Stimulated activated CD8-positive, alpha-beta memory T cell treated with anti-CD3 and anti-CD28 coated beads, Interleukin-12 subunit alpha, Interleukin-12 subunit beta, amount 100 ng/mL, for 1 hour (primary cell): ENCODE measurements at places on chromosomes 7 and 10.

DNA sequence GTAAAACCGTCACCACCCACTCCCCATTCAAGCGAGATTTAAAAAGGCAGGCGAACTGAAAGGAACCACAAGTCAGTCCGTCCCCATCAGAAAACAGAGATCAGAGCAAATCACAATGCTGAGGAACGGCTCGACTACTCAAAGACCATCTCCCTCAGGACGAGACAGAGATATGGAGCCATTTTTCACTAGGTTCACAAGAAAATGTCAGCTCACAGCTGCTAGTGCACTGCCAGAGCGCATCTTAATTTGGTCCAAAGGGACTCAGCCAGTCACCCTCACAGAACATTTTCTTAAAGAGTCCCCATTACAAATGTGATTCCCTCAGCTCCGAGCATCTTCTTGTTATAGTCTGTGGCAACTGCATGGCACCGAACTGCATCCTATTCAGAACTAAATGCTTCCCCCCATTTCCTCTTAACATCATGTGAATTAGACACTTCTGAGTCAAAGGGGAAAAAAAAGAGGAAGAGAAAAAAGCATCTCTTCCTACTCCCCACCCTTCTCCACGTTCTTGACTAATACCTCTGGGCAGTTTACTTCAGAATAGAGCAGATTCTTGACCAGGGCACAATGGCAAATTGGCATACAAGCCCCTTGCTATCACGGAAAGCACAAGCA, 683.9 kb downstream of the MAGI2 start:
- no peak for DNase-seq

- DNase-seq: no peak
Measured at GRCh38 chr7:156499247-156499881, 141.2 kb upstream of the RNF32 start.

DNA sequence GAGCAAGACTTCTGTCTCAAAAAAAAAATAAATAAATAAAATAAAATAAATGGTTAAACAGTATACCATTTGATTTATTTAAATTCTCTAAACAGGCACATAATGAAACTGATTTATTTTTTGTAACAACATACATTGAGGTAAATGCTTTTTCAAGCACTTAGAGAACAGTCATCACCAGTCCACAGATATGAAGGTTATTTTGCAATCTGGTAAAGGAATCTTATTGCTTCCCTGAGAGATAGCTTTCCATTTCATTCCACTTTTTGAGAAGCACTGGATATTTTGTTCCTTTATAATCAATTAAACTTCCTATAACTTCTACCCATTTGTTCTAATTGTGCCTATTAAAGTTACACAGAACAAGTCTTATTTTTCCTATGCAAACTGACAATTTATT, 5.2 kb downstream of the CEP55 start:
- DNase-seq: no peak

GRCh38 chr10:130923596-130923995, 387.9 kb downstream of the TCERG1L start:
- DNase-seq: no peak

- no peak for DNase-seq
Measured at GRCh38 chr7:27586825-27587224, 75.9 kb downstream of the HIBADH start.
